ENCODE measurements at places on chromosomes 4 and X.

- no peak for DNase-seq
Measured at GRCh38 chr4:124288706-124289486, 423.6 kb downstream of the ANKRD50 start.

DNA sequence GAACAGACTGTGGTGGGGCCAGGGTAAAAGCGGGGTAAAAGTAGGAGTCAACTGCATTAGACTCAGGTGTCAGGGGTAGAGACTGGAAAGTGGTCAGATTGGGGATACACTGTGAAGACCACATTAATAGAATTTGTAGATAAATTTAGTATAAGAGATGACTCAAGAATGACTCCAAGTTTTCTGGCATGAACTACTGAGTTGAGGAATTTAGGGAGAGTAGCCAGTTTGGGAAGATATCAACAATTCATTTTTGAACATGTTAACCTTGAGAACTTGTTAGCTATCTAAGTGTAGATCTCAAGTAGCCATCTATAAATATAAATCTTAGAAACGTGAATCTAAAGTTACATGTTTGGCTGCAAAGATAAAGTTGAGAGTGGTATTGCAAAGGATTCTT, 206.9 kb upstream of the HCCS start:
- peak; percentile 53 for DNase-seq

DNA sequence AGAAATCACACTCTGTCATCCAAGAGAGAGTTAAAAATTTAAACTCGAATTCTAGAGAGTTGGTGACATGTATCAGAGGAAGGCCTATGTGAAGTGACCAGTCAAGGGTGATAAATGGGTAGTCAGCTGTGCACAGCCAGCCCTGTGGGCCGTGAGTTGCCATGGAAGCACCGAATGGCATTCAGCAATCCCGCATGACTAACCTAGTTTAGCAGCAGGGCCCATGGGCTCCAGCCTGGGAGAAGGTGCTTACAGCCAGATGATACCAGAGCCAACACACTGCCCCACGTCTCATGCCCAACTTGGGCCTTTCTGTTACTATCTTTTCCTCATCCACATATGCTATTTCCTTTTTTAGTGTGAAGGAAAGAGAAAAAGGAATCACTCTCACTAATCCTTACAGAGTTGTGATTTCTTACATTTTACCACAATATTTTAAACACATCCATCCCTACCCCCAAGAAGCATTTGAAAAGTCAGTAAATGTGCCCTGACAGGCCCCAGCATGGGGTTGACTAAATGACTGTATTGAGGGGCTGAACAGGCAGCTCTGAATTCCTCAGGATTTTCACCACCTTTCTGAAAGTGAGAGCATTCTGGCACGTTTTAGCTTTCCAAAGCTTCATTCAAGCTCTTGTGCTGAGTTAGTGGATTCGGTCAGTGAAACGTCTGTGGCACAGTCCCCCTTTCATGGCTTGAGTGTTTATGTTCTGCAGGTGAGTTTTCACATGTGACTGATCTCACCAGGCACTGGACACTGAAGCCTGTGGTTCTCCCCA, 104.2 kb downstream of the AFF1 start:
- DNase-seq = peak; percentile 91

DNA sequence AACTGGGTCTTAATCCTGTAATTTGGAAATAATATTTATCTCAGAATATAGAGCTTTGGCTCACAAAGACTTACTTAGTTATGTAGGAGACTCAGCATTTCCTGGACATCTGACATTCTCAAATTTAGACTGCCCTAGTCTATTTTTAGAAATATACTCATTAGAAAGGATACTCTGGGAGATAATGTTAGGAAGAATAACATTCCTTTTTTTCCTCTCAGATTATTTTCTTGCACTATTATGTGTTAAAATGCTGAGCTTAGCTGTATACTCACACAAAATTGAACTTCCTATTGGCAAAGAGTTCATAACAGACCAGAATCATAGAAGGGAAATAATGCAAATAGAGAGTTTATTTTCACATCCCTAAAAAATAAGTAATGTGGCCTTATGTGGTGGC, 1424.9 kb upstream of the PCDH7 start:
- no peak for DNase-seq

- DNase-seq = peak; percentile 99
Measured at GRCh38 chr4:5758741-5759140, 47.7 kb downstream of the EVC start.

- DNase-seq = no peak
Measured at GRCh38 chr4:108398836-108399235, 221.5 kb upstream of the RPL34 start.

Measured in EL (cell line).